NCI-H526 (cell line): ENCODE measurements at places on chromosomes 7 and 10.

DNA sequence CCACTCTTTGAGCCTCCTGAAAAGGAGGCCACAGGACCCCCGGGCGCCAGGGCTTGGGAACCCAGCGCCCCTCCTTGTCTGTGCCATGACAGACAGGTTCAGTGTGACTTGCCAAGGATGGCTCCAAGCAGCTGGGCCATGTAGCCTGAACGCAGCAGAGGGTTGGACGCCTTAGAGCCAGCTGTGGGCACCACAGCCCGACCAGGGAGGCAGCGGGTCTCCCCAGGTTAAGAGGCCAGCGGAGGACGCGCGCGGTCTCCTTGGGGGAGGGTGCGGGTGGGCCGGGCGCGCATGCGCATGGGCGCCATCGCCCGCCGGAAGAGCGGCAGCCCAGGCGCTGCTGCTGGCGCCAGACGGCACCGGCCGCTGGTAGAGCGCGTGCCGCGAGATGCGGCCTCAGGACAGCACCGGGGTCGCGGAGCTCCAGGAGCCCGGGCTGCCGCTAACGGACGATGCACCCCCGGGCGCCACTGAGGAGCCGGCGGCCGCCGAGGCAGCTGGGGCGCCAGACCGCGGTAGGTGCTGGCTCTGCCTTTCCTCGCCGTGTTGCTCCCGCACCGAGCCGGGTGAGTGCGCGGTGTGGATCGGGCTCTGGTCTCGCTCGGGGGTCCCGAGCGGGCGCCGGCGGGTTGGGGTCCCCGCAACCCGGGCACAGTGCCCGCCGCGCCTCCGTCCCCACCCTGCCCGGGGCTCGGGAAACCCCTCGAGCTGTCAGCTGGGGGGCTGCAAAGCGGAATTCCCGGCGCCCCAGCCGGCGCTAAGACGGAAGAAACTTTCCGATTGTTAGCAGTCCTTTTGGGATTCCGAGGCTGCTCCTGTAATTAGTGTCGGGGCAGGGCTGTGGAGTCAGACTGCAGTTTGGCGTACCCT is at the start of gene SLC35G1:
Gene SLC35G1, plus strand, starts transcription at position 333 of the 870 bp plus-strand sequence. Its CDS starts 56 bp downstream, at position 389.
- peak; percentile 63 for DNase-seq

DNA sequence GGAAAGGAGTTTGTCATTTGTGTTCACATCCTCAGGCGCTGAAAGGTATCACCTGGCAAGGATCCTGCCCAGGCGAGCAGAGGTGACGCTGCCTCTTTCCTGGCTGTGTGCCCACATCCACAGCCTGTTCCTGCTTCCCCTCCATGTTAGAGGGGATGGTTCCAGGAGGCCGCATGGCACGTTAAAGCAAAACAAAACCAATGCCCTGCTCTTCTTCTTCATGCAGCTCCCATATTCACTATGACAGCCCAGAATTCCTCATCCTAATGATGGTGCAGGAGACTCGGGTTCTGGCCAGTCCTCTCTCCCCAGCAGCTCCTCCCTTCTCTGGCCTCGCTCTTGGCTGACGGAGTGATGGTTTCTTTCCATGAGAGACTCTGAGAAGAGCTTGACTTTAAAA is 678.5 kb upstream of the ANKRD30A start:
- no peak for DNase-seq

GRCh38 chr10:103660364-103661197 is 167.1 kb downstream of the NEURL1 start:
- no peak for DNase-seq

- no peak for DNase-seq
Observed at GRCh38 chr10:7042419-7043054, 368.3 kb downstream of the SFMBT2 start.
